Muscle of back (tissue), 13 donors: ENCODE measurements at places on chromosomes 2 and 18. TPM values are rescaled to one million over a fixed set of nuclear protein-coding genes. Genes with fewer than 3 reads are reported as not detected.

DNA sequence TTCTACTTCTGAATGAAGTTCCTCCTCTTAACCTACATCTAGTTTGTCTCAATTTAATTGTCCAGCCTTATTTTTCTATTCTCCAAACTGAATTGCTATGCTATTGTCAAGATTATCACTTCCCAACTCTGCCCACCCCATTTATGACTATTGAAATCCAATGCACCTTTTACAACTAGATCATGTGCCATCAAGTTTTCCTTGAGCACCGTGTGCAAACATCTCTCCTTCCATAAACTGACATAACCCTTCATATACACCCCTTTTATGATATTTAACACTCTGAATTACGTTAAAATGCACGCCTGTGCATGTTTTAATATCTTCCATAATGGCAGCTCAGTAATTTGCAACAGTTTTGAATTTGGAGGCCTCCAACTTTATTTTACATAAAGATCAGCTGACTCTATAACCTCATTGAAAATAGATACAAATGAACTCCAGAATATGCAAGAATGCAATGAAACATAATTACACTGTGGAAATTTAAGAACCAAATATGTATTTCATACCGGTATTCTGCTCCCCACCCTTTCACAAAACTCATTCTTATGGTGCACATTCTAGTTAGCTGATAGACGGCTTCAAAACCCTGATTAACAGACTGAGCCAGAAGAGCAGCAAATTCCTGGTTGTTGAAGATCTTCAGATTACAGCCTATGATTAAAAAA is 85.5 kb downstream of the SMAD2 start:
- DNase-seq = no peak

Gene RGPD8
- 1.2 TPM for polyA plus RNA-seq

- DNase-seq = no peak
Measured at GRCh38 chr18:61975526-61976326, 82.9 kb upstream of the RNF152 start.

Gene TNFAIP6
- polyA plus RNA-seq = 18.9 TPM

Gene MPP4
- polyA plus RNA-seq = not detected
